ENCODE measurements at places on chromosomes 1 and 21.
A peak's percentile ranks its signal among the peaks of the same experiment; 100 is the strongest.

- DNase-seq: no peak
These were observed 12.1 kb upstream of the CNR2 start for GRCh38 chr1:23925279-23925678.

DNA sequence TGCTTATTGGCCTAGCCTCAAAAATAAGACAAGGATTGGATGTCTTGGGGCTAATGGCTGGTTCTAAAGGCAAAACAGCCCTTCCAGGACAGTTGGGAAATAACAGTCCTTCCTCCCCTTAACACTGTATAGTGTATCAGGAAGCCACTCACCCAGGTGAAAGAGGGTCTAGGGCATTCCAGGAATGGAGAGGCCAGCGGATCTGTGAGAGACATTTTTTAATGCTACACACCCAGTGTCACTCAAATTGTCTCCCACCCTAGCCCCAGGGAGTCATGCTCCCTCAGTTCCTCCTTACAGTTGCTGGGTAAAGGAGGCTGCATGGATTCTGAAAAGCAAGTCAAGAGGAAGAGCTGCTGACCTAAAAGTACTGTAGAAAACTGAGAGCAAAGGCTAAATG is 24.1 kb upstream of the EXO1 start:
- no peak for DNase-seq

- peak; percentile 47 for DNase-seq
These were observed at the start of gene SLAMF8 for GRCh38 chr1:159826441-159827101. Gene SLAMF8, plus strand, starts transcription at chr1:159826873. Its CDS starts 26 bp downstream, at chr1:159826899.

DNA sequence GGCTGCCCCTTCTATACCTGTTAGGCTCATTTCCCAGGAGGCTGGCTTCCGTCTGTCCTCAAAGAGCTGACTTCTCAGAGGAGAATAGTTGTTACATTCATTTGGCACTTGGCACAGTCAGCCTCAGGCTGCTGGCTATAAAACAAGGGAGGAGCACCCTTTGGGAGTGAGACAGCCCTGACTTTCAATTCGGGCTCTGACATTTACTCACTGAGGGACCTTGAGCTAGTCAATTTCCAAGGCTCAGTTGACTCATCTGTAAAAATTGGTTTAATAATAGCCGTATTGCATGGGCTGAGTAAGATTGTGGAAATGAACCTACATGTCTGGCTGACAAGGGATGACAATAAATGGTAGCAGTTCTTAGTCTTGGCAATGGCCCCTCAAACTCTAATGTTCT is 13.7 kb downstream of the ALX3 start:
- no peak for DNase-seq

DNA sequence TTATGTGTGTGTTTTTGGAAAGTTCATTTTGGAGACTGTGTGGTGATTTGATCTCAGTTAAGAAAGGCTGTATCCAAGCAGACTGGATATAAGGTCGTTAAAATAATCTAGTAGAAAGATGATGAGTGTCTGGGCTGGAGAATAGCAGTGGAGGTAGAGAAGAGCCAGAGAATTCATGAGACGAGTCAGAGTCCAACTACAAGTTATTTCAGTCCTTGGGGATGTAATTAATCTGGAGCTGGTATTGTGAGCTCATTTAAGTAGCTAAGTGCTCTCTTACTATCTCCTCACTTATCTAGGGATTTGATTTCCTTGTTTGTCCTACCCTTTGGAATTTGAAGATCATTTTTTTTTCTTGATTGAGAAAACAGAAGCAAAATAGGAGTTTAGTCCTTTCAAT is 1219.0 kb upstream of the ADGRL4 start:
- DNase-seq: no peak

GRCh38 chr21:35325953-35326352 is 276.9 kb upstream of the RUNX1 start:
- DNase-seq: no peak

GRCh38 chr1:30692201-30692947 is 31.0 kb downstream of the MATN1 start:
- DNase-seq: no peak

DNA sequence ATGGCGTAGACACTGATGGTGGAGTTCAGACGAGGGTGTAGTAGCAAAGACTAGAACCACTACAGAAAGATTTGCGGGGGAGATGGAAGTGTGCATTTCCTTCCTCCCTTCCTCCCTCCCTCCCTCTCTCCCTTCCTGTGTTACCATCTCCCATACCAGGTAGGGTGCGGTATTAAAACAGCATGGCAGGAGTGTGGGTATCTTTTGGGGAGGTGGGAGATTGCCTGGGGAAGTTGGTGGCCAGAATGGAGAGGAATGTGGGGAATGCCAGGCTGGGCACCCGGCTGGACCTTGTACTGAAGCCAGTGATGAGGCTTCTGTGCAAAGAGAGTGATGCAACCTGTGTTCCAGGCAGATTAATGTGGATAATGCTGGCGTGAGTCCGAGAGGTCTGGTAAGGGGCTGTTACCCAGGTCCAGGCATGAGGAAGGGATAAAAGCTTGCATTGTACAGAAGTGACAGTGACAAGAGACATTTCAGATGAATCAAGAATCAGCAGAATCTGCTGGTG is 30.3 kb upstream of the PPP2R5A start:
- no peak for DNase-seq

DNA sequence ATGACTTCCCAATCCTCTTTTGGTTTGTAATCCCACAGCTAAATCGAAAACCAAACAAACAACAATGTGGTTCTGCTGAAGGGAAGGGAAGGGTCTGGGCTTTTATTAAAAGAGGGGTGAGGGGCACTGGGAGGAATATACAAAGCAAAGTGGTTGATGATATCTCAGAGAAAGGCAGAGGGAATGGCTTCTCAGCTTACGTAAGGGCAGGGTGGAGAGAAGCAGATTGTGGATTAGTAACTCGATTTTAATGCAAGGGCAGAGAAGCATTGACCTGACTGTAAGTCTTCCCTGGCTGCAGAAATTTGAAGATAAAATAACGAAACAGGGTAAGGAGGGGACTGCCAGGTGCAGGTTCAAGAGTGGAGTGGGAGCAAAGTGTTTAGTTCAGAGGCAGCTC is 438.2 kb upstream of the LRRC7 start:
- DNase-seq: no peak
